ENCODE measurements at places on chromosomes 4 and X. TPM values are rescaled to one million over a fixed set of nuclear protein-coding genes. Genes with fewer than 3 reads are reported as not detected.

PABPC1L2A gene
- not detected for total RNA-seq

NEXMIF gene
- 0.74 TPM for total RNA-seq

XK gene
- total RNA-seq = 2.2 TPM

SLC25A5 gene
- total RNA-seq = 334 TPM

ACE2 gene
- 2.6 TPM for total RNA-seq

SOWAHD gene
- 9.6 TPM for total RNA-seq

TCEANC gene
- 8.4 TPM for total RNA-seq

NLGN3 gene
- 1.3 TPM for total RNA-seq

GPR119 gene
- not detected for total RNA-seq

IL2RG gene
- total RNA-seq = 33.1 TPM

ADAMTS3 gene
- 1.1 TPM for total RNA-seq

TLR3 gene
- total RNA-seq = 26.8 TPM

NDUFB11 gene
- total RNA-seq = 57.1 TPM

NDNF gene
- 108 TPM for total RNA-seq

CT45A1 gene
- not detected for total RNA-seq

DNA sequence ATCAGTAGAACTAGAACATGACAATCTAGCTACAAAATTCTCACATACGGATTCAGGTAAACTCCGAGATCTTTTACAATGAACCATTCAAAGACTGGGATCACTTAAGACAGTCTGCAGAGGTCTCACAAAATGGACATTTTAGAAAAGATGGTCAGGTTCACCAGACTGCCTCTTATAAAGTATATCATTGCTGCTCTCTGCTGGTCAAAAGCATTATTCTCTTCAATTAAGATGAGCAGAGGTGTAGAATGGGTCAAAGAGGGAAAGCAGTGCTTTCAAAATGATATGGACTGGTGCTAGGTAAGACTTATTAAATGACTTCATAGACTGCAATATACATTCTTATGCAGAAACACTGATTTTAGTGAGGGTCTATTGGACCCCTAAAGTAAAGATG, 434.7 kb downstream of the PACRGL start:
- no peak for DNase-seq

GRCh38 chr4:2792711-2793585, at the start of gene SH3BP2:
SH3BP2 (plus strand) TSS chr4:2793085; CDS start chr4:2820618, 27,533 bp downstream.
- DNase-seq = peak; percentile 90

DNA sequence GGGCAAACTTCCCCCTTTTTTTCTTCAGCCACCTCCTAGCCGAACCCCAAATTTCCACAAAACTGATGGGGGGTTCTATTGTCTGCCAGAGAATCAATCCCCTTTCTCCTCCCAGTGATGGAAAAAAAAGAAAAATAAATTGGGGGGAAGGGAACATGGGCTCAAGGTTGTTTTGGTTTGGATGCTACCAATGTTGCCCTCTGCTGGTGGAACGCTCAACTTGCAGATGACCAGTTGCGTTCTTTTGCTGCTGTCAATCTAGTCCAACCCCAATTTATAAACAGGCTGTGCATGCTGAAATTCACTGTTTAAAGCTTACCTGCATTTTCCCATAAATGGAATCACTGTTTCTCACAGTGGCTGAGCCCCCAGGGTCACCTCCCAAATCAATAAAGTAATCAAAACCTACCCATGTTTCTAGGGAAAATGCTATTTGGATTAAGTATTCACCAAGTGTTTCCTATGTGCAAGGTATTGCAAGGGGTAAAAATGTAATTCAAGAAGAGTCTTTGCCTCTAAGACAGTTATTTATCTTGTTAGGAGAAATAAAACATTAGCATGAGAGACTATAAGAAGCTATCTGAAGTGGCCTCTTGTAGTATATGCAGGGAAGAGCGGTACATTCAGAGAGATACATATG, 116.7 kb upstream of the TMEM164 start:
- peak; percentile 41 for DNase-seq

GRCh38 chrX:57821703-57822387, 88.4 kb downstream of the ZXDA start:
- DNase-seq = no peak

- no peak for DNase-seq
Measured at GRCh38 chr4:40003986-40004385, 26.3 kb upstream of the PDS5A start.

GRCh38 chr4:103626296-103626695, 93.5 kb downstream of the TACR3 start:
- no peak for DNase-seq

GRCh38 chrX:119071381-119071780, 1.4 kb upstream of the CT47C1 start:
- DNase-seq = no peak

DNA sequence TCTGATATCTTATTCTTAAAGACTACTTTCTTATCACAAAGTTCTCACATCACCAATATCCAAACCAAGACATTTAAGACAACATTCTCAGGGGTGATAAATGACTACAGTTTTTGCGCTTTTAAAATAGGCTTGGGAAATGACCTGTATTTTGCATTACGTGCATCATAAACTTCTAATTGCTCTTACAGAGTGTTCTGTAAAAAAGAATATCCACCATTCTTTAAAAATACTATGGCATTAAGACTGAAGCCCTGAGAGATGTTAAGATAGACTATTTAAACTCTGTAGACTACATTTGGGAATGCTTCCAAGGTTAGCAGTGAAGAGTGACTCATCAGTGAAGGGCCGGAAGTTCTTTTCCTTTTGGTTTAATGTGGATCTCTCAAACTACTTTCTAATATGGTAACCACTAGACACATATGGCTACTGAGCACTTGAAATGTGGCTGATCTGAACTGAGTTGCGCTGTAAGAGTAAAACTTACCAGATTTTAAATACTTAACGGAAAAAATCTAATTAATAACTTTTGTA, 518.8 kb upstream of the FTHL17 start:
- DNase-seq = no peak

GRCh38 chr4:93710847-93711430, 117.6 kb upstream of the ATOH1 start:
- DNase-seq = no peak

DNA sequence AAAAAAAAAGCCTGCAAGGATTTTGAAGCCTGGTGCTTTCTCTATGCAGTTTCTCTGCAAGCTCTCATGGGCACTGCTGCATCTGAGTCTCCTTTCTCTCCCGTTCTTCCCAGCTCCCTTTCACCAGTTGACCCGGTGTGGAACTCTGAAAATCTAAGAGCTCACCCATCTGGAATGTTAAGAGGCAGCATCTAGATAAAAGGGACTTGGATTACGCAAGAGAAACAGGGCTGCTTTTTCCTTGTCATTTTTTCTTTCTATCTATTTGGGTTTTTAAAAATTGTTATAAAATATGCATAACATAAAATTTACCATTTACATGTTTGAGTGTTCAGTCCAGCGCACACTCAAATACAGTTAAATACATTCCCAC, 95.2 kb upstream of the RPS6KA3 start:
- DNase-seq = no peak

DNA sequence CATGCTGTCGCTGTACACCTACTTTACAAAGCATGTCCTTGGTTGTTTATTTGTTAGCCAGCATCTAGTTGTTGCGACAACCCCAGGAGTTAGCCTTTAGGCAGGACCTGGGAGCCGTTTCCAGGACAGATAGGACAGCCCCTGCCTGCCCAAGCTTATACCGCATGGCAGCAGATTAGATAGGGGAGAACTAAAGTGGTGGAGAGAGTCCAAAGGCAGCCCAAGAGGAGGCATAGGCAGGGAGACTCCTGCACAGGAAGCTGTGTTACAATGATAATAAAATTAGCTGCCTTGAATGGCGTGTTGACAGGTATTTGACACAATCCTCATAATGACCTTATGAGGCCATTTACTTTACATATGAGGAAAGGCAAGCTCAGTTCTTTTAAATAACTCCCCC, 13.0 kb downstream of the NSDHL start:
- no peak for DNase-seq

DNA sequence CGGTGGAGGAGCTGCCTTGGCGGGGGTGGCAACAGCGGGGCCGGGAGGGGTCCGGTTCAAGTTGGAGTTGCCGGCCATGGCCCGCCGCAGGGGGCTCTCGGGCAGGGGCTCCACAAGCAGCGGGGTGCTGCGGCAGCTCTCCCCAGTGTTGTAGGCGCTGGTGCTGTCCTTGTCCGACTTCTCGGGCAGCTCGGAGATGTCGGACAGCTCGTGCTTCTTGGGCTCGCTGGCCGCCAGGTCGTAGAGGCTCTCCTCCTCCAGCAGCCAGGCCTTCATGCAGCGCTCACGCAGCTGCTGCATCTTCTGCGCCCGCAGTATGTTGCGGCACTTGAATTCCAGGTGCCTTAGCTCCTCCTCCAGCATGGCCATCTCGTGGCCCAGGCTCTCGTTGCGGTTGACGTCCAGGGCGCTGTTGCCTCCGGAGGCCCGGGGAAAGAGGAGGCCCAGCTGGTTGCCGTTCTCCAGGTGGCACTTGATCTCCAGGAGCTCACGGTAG, 9.7 kb downstream of the SSR4 start:
- DNase-seq = no peak

- DNase-seq = no peak
Measured at GRCh38 chr4:6633091-6633906, 7.2 kb upstream of the MRFAP1 start.

- DNase-seq = peak; percentile 70
Measured at GRCh38 chr4:155353923-155354540, 22.7 kb downstream of the MAP9 start.

DNA sequence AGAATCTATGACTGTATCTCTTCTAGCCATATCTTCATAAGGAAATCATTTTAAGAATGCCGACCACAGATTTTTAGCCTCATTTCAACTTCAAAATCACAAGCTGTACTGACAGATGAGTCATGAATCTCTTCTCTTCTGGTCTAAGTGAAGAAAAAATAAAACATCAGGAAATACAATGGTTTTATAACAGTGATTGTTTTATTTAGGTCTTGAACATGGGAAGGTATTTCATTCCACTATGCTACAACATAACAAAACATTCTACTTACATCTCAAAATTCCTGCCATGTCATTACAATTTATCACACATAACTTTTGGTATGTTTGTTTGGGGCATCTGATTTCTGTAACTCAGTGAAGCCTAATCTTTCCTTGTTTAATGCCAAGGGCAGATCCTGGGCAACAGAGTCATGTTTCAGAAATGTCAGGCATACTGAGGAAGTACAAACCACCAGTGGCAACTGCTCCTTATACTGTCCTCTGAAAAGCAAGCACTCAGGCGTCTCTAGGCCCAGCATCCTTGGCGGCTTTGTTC, 325.0 kb downstream of the PDHA2 start:
- no peak for DNase-seq

Data from lower lobe of right lung (tissue), 2 donors.